ENCODE measurements at places on chromosomes 12 and 14.

DNA sequence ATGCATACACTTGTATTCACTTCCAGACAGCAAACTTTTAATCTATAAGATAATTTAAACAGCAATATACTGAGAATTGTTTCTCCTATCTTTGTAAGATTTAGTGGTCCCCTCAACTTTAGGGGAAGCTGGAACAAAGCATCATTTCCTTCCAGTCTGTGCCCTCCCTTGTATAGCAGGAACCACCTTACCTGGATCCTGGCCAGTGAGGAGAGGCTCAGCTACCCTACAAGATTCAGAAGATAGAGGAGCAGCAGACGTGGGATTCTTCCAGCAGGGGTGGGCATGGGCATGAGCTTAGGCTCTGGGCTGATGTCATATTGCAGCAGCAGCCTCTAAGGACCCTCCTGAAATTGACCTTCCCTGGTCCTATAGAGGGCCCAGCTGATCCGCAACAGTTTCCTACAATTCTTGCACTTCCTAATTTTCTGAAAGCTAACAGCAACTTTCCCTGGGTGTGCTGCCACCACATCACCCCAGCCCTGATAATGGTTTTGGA lies 21.3 kb downstream of the MOK start:
- no peak for DNase-seq

- DNase-seq, result peak; percentile 52
These were observed 47.8 kb upstream of the MED13L start for GRCh38 chr12:116325336-116325664.

GRCh38 chr14:51533872-51534553 lies 117.7 kb upstream of the FRMD6 start:
- DNase-seq, result no peak

GRCh38 chr12:111451649-111452129 lies 46.0 kb downstream of the SH2B3 start:
- DNase-seq, result no peak

- DNase-seq, result peak; percentile 93
These were observed at the start of gene ACTR10 for GRCh38 chr14:58199726-58200479. Gene ACTR10 (plus strand): TSS chr14:58200149. CDS start chr14:58200218, 69 bp downstream.

DNA sequence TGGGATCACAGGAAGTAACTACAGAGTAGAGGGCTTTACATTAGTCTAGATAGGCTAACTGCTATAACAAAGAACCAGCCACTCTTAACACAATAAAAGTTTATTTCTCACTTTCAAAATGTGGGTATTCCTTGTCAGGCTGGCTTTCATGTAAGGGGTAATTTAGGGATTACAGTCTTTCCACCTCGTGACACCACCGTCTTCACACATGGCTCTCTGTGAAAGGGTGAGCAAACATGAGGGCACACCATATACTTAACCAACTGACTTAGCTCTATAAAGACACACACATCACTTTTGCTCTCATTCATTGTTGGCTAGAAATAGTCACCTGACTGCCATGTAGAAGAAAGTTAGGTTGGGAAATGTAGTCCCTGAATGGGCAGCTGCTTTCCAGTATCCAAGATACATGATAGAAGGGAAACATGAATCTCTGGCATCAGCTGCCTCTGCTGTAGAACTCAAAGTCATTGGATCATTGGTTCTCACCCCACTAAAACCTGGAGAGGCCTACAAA lies 66.1 kb upstream of the CRY1 start:
- DNase-seq, result no peak

- DNase-seq, result no peak
These were observed 43.1 kb downstream of the PRKAB1 start for GRCh38 chr12:119710965-119711551.

DNA sequence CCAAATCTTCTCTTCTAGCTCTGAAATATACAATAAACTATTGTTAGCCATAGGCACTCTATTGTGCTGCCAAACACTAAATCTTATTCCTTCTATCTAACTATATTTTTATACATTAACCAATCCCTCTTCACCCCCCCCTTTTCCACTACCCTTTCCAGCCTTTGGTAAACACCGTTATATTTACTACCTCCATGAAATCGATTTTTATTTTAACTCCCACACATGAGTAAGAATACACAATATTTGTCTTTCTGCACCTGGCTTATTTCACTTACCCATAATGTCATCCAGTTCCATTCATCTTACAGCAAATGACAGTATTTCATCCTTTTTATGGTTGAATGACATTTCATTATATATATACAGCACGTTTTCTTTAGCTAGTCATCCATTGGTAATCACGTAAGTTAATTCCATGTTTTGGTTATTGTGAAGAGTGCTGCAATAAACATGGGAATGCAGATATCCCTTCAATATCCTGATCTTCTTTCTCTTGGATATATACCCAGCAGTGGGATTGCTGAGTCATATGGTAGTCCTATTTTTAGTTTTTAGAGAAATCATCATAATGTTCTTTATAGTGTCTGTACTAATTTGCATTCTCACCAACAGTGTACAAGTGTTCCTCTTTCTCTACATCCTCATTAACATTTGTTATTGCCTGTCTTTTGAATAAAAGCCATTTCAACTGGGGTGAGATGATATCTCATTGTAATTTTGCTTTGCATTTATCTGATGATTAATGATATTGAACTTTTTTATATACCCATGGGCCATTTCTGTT lies 34.2 kb upstream of the PLBD1 start:
- no peak for DNase-seq

- no peak for DNase-seq
These were observed 19.3 kb upstream of the PCNX1 start for GRCh38 chr14:70887737-70888499.

All from GM06990 (cell line).